ENCODE measurements at places on chromosomes 6 and 20.

DNA sequence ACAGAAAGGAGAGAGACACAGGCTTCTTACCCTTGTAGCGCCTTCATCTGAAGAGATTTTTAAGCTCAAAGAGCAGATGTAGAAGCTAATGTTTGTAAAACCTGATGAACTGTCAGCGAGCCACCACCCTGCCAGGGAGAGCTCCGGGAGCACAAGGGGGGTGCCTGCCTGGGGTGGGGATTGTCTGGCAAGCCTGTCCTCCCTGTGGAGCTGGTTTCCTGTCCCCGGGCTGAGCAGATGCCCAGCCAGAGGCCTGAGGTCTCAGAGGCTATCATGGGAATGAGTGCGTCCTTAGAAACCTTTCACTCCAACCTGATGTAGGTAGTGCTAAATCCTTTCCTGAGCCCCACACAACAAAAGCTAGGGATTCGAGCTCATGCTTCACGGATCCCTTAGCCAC lies 41.9 kb upstream of the NR2E1 start:
- no peak for DNase-seq

GRCh38 chr6:38982470-38982869 lies 66.1 kb upstream of the GLP1R start:
- DNase-seq: no peak

DNA sequence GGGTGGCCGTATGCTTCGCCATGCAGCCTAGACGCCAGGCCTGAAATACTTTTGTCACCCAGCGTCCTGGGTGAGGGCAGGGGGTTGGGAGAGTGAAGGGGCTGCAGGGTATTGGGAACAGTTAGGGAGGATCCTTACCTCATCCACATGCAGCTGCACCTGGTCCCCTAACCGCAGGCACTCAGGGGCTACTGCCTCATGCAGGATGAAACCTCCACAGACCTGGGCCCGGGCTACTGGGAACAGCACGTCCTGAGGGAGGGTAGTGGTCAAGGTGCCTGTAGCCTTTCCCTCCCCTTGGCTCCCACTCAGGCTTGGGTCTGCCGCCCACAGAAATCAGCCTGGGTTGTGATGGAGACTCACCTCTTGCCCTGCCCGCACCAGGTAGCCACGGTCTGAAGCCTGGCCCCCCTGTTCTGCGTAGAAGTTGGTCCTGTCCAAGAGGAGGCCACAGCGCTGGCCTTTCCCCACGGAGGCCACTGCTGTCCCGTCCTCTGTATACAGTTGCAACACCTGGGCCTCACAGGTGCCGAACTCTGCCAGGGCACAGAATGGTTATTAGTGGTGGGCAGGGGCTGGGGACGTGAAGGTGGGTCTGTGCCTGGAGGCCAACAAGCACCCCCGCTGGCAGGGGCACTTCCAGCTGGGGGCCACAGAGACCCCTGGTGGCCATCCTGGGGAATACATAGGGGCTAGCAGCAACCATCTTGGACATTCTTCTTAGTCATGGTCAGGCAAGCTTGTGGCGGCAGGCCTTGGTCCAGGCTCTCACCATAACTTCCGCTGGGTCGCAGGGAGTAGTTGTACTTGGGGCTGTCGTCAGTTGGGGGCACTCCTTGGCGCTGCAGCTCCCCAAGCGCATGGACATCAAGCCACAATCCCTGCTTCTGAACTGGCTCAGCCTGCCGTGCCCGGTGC lies 8.6 kb downstream of the AARS2 start:
- DNase-seq: peak; percentile 40

- peak; percentile 47 for DNase-seq
Measured at GRCh38 chr20:24469116-24469893, at the start of gene SYNDIG1. Gene SYNDIG1, plus strand, starts transcription at chr20:24469629. Its CDS starts 73,469 bp downstream, at chr20:24543098.

GRCh38 chr6:13461805-13462204 lies 25.6 kb downstream of the GFOD1 start:
- DNase-seq: no peak

DNA sequence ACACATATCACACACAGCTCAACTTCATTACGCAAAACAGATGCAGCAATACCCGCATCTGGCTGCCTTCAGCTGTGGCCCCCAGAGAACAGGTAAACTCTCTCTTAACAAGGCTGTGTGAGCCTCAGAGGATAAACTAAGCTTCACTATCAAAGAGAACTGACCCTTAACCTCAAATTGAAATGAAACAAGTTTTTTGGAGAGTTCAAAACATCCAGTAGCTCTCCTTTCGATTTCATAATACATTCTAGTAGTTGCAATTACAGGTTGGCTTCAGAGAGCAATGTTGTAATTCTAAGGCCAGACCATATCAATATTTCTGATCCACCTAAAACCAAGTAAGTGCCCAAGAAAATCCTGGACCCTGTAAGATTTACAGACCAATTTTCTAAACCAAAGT lies 113.5 kb downstream of the FAXC start:
- no peak for DNase-seq
